ENCODE measurements at places on chromosomes 4 and X.

GRCh38 chrX:64427281-64427680 lies 32.0 kb upstream of the MTMR8 start:
- no peak for DNase-seq

- DNase-seq, result no peak
These were observed 136.5 kb downstream of the RNF150 start for GRCh38 chr4:140996766-140997165.

- DNase-seq, result no peak
These were observed 891 bp downstream of the TLR2 start for GRCh38 chr4:153684971-153685371.

GRCh38 chr4:168077726-168078239 lies 14.6 kb upstream of the ANXA10 start:
- DNase-seq, result no peak

DNA sequence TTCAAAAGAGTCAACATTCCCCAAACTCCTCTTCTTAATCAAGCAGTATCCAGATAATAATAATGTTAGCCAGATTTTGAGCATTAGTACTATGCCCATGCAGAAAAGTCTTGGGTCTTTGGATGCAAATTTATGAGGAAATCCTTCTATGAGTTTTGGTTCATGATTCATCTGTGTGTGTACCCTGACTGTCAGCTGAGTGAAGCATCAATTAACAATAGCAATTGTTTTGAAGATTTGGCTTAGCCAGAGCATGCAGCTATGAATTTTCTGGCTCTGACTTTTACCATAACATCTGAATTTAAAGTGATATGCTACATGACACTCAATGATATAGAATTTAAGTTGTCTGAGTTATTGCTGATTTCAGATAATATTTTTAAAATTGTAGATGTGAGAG lies 145.8 kb downstream of the KLHL4 start:
- DNase-seq, result no peak

Measured in DMS79 treated with DMSO at 0.1 percent for 48 hours (cell line).